ENCODE measurements at places on chromosomes 16 and 17.

- no peak for DNase-seq
Measured at GRCh38 chr17:75308732-75309629, 19.7 kb upstream of the SLC25A19 start.

- no peak for DNase-seq
Measured at GRCh38 chr17:72387487-72387886, 266.7 kb downstream of the SOX9 start.

DNA sequence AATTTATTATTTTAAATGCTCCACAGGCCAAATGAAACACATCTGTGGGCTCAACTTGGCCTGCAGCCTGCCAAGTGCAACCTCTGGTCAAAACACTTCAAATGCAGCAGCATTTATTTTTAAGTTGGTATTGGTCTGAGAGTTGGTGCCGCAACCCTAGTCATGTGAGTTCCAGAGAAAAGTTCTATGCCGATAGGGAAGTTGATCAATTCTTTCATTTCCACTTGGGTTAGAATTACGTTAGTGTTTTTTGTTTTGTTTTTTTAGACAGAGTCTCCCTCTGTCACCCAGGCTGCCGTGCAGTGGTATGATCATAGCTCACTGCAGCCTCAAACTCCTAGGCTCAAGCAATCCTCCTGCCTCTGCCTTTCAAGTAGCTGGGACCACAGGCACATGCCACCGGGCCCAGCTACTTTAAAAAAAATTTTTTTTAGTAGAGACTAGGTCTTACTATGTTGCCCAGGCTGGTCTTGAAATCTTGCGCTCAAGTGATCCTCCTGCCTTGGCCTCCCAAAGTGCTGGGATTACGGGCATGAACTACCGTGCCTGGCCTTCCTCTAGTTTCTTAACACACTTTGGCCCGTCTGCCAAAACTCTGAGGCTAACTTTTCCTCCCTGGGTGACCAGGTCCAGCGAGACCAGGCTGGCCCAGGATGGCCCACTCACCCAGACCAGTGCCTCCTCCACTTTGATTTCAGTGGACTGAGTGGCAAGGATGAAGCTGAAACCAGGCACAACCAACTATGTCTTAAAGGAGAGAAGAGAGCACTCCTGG, 221.1 kb downstream of the MRTFB start:
- no peak for DNase-seq

- DNase-seq = no peak
Measured at GRCh38 chr17:43395165-43395564, 3.6 kb upstream of the ARL4D start.

- DNase-seq = peak; percentile 85
Measured at GRCh38 chr17:8158267-8159031, 4.3 kb downstream of the VAMP2 start.

DNA sequence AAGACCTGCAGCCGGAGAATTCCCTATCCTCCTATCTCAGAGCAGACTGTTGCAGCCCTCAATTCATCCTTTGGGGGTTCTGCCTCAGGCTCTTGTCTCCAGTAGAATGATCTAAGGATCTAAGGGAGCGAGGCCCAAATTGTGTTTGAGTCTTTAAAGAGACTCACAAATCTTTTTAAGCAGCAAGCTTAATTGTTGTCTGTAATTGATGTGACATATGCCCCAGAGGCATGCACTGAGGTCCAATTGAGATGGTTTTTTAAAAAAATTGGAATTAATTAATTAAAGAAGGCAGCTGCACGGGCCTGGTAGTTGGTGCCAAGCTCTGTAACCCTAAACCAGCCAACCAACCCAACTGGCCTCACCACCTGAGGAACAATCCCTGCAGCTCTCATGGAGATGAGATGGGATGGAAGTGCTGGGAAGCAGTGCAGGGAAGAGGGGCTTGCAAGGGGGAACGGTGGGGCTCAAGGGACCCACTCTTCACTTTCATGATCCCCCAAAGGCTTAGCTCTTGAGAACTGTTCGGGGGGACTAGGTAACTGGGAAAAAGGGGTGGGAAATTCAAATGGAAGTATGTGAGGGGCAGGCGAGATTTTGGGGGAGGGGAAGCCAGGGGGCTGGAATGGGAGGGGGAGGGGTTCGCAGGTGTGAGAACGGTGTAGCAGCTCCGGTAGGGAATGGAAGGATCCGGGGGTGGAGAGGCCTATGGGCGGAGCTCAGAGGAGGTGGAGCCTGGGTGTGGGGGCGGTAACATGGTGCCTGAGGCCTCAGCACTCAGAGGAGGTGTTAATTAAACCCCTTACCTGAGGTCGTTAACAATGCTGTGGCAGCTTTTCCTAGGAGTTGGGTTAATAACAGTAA, 9.2 kb upstream of the ZNF652 start:
- DNase-seq = no peak

DNA sequence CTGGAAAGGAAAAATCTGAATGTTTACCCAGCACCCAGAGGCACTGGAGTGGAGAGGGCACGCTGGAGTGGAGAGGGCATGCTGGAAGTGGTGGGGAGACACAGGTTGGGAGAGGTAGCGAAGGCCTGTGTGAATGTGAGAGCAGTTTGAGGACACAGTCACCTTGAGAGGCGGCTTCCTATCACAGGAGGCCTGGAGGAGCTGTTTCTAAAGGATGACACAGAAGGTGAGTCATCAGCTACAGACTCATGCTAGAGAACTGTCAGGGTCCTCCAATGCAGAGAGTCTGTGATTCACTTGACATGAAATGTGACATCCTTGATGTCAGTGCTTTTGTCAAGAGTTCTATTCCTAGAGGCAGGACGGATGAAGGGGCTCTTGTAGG, 13.8 kb downstream of the CTRL start:
- DNase-seq = no peak
